ENCODE measurements at places on chromosomes 1 and 21.

GRCh38 chr21:31220575-31220974 lies 123.5 kb downstream of the TIAM1 start:
- no peak for DNase-seq

DNA sequence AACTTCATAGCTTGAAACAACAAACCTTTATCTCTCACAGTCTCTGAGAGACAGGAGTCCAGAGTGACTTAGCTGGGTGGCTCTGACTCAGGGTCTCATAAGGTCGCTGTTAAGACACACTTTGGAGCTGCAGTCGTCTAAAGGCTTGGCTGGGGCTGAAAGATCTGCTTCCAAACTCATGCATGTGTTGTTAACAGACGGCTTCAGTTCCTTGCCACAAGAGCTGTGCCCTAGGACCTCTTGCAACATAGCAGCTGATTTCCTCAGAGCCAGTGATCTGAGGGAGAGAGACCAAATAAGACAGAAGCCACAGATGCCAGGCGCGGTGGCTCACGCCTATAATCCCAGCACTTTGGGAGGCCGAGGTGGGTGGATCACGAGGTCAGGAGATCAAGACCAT lies 176.8 kb downstream of the DISC1 start:
- no peak for DNase-seq

DNA sequence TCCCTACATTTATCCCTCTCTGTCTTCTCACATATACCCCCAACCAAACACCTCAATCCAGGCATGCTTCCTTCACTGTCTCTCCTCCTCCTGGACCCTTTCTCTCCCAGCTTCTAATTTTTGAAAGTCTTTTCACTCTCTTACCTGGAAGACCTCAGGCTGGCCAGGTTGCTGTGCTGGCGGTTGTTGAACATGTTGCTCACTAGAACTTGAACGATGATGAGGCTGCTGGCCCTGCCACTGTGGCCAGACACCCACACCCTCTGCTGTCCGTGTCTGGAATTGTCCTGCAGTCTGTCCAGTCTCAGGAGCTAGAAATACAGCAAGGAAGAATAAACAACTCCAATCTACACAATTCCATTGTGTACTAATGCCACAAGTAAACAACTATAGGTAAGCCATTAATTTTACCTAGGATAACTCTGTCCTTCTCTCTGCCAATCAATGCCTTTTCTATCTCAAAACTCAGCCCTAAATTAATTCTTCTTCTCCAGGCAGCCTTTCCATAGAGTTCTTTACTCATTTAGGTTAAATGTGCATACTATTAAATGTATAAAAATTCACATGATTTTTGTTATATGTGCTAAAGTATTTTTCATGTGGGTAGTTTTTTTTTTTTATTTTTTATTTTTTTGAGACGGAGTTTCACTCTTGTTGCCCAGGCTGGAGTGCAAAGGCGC lies 5.1 kb upstream of the CTSK start:
- peak; percentile 36 for DNase-seq

DNA sequence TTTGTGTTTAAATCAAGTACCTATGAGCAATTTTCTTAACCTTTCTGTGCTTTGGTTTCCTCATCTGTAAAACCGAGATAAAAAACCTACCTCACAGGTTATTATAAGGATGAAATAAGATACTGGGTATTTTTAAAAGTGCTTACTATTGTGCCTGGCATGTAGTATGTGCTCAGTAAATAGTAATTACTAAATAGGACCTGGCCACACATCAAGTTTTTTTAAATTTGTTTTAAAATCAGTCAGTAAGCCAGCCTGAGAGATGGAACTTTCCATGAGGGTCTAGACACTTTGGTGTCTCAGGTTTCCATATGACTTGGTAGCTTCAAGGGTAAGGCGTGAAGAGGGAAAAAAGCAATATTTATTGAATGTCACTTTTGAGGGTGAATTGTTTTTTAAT lies 7.0 kb upstream of the ATF3 start:
- no peak for DNase-seq

GRCh38 chr1:48940962-48941732 lies 164.5 kb upstream of the BEND5 start:
- no peak for DNase-seq

- no peak for DNase-seq
Measured at GRCh38 chr1:17671314-17671705, 83.8 kb upstream of the ACTL8 start.

Data from neural crest cell (in vitro differentiated cells).